Activated CD8-positive, alpha-beta memory T cell treated with anti-CD3 and anti-CD28 coated beads for 1 hour (primary cell): ENCODE measurements at places on chromosomes 7 and 10.

- DNase-seq, result no peak
Observed at GRCh38 chr7:1218541-1219165, 14.0 kb upstream of the UNCX start.

DNA sequence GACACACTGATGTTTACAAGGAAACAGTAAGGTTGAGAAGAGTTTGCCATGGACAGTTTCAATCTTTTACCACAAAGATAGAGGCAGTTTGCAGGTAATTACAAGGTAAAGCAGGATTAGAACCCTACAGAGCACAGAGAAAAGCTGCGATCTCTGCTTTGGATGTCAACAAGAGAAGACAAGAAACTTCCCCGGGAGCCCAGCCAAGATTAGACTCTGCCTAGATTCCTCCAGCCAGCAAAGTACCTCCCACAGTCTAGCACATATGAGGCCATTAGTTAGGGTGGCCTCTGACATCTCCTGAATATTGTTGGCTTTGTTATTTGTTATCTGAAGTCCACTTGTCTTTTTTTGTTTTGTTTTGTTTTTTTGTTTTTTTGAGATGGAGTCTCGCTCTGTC is 178.1 kb downstream of the CALN1 start:
- DNase-seq, result no peak

DNA sequence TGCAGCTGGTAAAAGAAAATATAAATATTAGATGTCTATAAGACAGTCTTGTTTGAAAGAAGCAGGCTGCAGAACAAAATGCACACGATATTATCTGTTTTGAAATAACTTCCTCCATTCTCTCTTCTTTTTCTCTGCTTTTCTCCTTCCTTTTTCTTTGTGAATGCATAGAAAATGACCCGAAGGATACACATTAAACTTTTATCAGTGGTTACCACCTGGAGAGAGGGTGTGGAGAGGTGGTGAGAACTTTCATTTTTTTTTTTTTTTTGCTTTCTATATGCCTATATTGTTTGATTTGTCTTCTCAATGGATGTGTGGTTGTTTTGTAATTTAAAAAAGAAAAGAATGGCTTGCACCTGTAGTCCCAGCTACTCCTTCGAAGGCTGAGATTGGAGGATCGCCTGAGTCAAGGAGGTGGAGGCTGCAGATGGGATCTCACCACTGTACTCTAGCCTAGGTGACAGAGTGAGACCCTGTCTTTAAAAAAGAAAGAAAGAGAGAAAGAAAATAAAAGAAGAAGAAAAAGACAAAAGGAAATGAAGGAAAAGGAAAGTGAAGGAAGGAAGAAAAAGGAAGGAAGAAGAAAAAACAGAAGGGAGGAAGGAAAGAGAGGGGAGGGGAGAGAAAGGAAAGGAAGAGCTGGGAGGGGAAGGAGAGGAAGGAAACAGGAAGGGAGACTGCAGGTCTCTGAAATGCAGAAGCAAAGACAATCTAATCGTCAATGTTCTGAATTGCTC is 64.4 kb downstream of the SAMD9 start:
- no peak for DNase-seq

DNA sequence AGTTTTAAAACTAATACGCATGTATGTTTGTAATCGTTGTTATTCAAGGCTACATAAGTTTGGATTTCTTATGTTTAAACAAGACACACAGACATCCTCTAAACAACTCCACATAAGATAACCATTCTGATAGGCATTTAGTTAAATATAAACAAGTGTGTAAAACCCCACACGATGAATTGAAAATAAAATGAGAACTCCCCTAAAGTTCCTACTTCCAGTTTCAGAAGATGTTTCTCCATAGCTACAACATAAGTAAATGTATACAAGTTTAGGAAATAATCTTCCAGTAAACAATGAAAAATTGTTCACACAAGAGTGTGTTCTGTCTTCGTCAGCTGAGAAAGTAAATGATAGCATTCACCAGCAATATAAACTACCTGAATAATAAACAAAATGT is 246.8 kb downstream of the RNLS start:
- no peak for DNase-seq

GRCh38 chr10:80542053-80542452 is 4.4 kb downstream of the SH2D4B start:
- no peak for DNase-seq

DNA sequence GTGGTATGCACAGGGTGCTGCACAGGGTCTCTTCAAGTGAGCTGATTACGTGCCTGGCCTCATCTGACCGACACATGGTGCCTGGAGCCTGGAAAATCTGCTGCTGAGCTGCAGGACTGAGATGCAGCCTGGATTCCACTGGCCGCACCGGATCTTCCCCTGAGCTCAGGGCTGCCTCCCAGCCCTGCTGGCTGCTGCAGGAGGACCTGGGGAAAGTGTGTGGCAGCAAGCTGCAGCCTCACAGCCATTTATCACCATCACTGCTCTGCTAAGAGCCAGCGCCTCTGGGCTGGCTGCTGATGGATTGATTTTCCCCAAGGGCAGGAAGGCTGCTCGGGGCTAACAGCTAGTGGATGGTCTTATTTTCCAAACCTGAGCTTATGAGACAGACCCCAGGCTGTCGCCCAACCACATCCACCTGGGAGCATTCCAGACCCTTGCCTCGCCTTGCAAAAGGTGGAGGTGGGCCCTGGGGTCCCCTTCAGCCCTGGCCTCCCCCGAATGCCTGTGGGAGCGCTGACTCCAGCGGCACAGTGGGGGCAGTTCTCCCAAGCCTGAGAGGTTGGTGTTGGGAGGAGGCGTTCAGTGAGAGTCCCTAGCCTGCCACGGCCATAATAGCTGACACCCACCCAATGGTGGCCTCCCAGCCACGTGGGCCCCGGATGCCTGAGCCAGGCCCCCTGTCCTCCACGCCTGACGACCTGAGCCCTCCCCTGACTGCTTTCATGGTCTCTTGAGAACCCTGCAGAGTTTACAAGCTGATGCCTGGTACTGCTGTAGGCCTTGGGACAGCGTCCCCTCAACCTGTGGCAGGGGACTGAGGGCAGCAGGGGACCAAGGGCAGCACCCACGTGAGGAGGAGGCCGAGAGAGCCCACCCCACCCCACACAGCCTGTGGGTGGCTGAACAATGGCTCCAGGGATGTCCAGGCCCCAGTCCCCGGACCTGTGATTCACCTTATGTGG is 38.2 kb downstream of the STK32C start:
- no peak for DNase-seq

GRCh38 chr10:132104062-132104461 is 38.3 kb downstream of the JAKMIP3 start:
- no peak for DNase-seq

DNA sequence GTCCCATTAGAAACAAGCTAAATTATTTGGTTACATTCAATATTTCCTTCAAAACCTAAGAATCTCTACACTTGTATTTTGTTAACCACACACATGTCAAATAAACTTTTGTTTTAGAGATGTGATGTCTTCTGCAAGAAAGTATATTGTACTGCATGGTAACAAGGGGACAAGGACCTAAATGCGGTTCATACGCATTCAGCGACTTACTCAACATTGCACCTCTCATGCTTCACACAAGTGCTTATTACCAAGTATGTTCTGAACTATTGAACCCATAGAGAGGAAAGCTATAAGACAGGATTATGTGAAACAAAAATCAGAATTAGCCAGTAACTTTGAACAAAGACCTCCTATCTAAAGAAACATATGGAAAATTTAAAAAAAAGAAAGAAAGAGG is 68.3 kb downstream of the CREB5 start:
- no peak for DNase-seq

DNA sequence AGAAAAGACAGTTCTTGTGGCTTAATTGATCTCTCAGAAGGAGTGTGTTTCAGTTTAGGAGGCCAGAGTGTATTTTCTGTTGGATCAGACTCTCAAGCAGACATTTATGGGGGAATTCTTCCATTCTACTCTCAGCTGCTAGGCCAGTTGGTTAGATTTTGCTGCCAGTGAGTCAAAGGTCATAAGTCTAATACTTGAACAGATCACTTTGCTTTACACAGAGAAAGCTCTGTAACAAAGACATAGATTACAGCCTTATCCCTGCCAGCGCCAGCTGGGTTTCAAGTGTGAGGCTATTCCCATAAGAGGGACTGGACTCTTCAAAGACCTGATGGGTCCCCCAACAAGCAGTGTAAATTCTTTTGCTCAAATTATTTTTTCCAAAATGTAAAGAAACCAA is 145.6 kb upstream of the SEMA3C start:
- DNase-seq, result no peak

DNA sequence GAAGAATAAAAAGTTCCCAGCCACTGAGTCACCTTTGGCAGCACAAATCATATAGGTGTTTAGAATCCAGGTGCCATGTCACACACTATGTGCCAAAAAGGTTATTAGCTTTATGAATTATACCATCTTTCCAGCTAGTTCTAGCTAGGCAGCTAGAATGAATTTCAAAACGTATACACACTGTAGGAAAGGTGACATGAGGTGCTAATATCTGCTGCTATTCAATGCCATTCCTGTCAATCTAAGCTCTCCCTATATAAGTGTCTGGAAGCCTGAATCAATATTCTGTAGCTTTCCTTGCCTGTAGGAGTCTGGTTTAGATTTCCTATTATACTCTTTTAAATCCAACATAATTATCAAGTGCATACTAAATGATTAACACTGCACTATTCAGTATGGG is 868.6 kb downstream of the GATA3 start:
- DNase-seq, result no peak

GRCh38 chr10:26214004-26214403 is 2.6 kb upstream of the GAD2 start:
- DNase-seq, result no peak

DNA sequence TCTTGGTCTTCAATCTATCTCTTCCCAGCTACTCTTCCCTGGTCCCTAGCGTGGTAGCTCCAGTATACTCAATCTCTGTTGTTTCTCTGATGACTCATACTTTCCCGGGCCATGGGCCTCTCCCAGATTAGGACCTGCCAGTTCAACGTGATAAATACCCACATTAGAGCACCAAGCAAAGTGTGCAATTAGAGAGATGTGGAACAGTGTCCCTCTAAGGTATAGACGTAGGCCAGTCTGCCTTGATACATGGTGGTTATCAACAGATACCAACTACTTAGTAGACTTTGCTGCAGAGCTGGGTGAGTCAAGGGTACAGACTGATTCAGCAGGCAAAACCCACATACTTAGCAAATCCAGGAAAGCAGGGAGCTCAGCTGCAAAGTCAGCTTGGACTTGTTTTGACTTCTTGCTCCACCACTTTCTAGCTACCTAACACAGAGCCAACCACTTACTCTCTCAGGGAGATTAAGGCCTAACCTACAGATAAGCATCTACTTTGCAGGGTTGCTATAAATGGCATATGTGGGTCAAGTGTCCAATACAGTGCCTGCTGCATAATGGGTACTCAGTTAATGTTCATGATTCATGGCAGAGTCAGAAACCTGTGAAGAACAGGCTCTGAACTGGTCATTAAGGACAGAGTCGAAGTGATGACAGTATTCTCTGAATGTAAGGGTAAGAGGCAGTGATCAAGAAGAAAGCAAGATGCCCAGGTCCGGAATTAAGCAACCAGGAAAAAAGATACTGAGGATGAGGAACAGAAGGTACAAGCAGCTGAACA is 176.1 kb downstream of the CHN2 start:
- no peak for DNase-seq

DNA sequence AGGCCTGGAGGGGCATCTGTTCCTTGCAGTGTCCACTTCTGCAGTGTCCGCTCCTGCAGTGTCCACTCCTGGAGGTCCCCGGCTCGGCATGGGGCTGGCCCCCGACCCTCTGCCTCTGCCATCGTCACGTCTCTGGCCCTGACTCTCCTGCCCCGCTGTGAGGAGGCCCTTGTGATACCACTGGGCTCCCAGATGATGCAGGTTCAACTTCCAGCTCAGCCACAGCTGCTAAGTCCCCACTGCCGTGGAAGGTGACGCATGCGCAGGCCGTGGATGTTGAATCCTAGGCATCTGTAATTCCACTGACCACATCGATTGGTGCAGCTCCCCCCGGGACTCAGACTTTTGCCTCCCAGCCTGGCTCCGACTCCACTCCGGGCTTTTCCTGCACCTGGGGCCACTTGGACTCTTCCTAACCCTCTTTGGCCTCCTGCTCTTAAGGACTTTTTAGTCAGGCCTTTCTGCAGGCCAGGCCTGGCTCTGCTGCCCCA is 95.1 kb downstream of the GLRX3 start:
- DNase-seq, result no peak

DNA sequence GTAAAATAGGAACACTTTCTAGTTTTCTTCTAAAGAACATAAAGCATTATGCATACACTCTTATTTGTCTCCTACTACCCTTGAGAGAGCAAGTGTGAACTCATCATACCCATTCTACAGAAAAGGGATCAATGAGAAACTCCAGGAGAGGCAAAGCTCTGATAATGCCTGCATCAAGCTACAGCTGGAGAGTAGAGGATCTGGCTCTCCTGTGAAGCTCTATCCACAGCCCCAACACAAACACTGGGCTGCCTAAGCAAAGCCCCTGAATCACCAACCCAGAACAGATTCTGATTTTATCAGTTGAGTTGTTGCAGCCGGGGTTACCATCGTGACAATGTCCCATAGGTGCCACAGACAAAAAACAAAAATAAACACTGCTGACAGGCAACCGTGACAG is 74.9 kb downstream of the NUDCD3 start:
- no peak for DNase-seq

GRCh38 chr10:70106958-70107791 is 25.4 kb downstream of the AIFM2 start:
- no peak for DNase-seq

GRCh38 chr10:6665847-6666246 is 85.8 kb upstream of the PRKCQ start:
- no peak for DNase-seq

DNA sequence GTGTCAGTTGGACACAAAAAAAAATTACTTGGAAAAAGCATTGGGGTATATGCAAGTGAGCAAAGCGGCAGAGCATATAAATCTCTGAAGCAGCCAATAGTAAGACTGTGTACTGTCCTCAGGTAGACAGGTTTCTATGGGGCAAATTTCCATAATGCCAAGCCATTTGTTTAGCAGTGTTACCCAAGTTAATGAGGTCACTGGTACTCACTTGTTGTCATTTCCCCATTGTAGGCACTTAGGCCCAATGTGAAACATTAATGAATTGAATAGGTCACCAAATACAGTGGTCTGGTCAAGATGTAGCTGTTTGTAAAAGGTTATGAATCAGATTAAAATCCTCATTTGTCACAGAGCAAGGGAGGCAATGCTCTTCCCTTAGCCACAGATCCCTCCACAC is 27.5 kb downstream of the HOXA1 start:
- no peak for DNase-seq

- no peak for DNase-seq
Observed at GRCh38 chr10:127932521-127933270, 25.8 kb downstream of the PTPRE start.

GRCh38 chr7:36304099-36304425 is 85.6 kb upstream of the ANLN start:
- DNase-seq, result no peak
